Stimulated activated CD4-positive, alpha-beta T cell treated with anti-CD3 and anti-CD28 coated beads, Interleukin-4, amount 100 ng/mL, for 1 hour (primary cell): ENCODE measurements at places on chromosomes 2 and 18.

GRCh38 chr2:12890066-12890465 lies 173.3 kb downstream of the TRIB2 start:
- no peak for DNase-seq

DNA sequence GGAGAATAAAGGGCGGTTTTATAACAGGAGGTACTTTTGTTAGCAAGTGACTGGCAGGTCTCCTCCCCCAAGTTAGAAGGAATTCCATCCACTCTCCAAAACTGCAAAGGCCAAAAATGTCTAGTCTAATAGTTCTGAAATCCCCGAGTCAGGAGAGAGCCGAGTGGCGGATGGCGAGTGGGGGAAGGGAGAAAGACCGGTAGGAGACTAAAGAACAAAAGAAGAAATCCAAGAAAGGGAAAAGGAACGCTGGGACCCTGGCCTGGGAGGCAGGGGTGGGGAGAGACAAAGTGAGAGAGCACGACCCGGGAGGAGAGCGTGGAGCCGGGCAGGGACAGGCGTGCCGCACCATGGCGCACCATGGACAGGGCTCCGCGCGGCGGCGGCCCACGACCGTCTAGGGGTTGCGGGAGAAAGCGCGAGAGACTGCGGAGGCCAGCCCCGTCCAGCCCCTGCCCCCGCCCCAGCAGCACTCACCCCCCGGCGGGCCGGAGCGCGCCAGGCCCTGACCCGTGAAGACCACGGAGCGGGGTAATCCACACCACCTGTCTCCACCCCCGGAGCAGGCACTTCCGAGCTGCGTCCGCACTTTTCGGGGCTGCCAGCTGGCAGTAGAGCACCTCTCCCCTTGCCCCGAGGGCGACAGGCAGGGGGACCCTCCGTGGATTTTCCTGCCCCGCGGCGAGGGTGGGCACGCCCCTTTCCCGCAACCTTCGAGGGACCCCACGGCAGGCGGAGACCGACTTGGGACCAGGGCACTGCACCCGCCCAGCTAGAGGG lies 1.6 kb downstream of the CDH2 start:
- DNase-seq = no peak

- DNase-seq = no peak
These were observed 182.3 kb downstream of the LOXHD1 start for GRCh38 chr18:46474487-46475389.

GRCh38 chr2:72579591-72580180 lies 246.1 kb downstream of the EXOC6B start:
- no peak for DNase-seq

DNA sequence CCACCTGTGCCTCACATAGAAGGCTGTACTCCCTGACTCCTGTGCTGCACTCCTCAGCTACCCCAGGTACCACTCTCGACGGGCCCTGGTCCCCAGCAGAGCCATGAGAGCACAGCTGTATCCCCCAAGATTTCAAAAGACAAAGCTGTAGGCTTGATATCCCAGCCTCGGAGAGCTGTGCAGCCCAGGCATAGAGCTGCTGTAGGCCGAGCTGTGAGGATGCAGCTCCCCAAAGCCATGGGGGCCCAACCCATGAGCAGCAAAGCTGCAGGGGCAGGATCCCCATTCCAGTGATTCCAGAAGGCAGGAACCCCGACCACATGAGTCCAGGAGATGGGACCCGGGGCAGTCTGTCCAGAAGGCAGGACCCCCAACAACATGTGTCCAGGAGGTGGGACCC lies 123.8 kb upstream of the CBLN2 start:
- DNase-seq = no peak

DNA sequence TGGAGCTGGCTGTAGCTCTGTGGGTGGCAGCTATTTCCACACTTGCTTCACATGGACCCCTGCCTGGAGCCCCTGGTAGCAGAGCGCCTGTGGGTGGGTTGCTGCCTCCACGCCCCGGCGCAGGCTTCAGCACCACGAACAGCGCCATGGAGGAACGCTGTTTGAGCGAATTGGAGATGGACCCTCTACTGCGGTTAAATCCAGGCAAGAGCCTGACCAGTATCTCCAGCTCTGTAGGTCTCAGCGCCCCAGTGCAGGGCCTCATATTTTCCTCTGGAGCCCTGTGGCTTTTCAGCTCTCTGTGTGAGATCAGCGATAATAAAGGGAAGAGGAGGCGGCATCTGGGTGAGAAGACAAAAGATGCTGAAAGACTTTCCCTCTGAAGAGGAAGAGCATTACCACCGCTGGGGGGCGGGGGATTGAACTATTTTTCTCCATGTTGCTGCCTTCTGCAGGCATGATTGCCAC lies 12.0 kb downstream of the ONECUT2 start:
- DNase-seq = no peak

- no peak for DNase-seq
These were observed 46.6 kb downstream of the BCL2L11 start for GRCh38 chr2:111167076-111167862.

- peak; percentile 10 for DNase-seq
These were observed 76.1 kb upstream of the PMAIP1 start for GRCh38 chr18:59823596-59824195.

- DNase-seq = no peak
These were observed 251.4 kb upstream of the TCF4 start for GRCh38 chr18:55839343-55839742.

DNA sequence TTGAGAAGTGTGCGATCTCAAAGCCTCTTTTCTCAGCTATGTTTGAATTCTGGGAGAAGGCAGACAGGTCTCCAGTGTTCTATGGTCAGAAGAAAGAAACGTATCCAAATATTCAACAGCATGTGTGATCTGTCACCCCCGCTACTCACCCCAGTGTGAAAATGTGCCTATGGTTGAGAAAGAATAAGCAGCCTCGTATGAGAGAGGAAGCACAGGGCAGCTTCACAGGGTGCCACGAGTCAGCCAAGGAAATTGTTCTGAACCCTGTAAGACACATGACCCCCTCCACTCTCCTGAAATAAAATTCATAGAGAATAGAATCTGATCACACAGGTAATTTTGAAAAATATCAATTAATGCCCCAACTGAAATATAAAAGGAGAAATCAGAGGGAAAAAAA lies 8.0 kb upstream of the SF3B1 start:
- DNase-seq = no peak

DNA sequence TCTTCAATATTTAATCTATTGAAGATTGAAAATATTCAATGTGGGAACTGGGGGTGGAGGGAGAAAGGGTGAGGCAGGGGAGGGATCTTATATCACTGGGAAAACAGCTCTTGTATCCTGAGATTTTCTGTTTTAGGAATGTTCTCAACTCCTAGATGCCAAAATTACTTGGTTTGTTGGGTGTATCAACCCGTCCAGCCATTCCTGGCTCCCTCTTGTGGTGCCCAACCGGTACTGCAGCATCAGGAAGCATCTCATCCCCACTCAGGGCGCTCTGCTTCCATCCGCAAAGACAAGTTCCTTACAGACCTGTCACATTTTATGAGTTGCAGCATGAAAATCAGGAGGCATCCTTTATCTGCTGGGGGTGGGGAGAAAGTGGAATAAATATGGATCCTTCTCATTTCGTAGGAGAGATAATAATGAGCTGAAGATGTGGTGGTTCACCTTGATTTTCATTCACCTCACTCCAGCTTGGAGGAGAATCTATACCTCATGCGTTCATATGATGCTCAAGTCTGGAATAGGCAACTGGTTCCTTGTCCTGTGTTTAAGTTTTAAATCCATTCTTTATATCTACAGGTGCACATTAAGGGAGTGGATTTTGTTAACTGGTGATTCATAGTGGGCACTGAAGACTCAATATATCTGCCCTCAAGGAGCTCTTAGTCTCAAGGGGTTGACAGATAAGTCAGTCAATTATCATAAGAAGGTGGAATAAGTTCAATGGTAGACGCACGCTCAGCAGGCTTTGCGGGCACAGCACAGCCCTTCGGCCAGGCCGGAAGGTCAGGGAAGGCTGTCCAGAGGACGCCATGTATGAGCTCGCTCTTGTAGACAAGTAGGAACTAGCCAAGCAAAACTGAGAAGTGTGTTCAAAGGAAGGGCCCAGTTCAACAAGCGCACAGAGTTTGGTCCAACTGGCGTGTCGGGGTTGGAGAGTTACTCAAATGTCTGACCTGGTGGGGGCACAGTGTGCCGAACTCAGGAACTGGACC lies 127.3 kb downstream of the RNF144A start:
- peak; percentile 60 for DNase-seq

DNA sequence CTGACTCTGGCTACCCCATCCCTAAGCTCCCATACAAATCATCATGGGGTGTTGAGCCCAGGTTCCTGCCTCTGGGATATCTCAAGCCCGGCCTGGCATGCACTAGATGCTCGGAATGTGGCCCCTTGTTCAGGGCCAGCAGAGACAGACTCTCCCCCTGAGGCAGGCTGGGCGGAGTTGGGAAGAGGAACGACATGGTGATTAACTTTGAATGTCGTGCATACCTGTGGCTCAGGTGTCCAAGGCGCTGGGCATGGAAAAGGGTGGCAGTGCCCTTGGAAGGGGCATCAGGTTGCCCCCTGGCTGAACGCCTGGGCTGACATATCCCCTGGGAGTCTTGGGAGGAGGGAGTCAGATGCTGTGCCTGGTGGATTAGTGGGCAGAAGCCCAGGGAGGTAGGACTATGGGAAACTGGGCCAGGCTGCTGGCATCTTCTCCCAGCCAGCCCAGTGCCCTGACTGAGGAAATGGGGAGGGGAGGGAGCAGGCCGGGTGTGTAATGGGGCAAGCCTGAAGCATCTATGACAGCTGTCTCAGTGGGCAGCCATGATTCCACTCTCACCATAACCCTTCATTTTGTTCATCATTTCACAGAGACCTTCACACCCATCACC lies 57.8 kb upstream of the OTOF start:
- no peak for DNase-seq

GRCh38 chr18:63514326-63514725 lies 27.8 kb upstream of the SERPINB12 start:
- DNase-seq = no peak

- no peak for DNase-seq
These were observed 16.6 kb upstream of the HK2 start for GRCh38 chr2:74817304-74817675.

- no peak for DNase-seq
These were observed 7.7 kb upstream of the MMADHC start for GRCh38 chr2:149595056-149595963.
